ENCODE measurements at places on chromosomes 13 and 19.

DNA sequence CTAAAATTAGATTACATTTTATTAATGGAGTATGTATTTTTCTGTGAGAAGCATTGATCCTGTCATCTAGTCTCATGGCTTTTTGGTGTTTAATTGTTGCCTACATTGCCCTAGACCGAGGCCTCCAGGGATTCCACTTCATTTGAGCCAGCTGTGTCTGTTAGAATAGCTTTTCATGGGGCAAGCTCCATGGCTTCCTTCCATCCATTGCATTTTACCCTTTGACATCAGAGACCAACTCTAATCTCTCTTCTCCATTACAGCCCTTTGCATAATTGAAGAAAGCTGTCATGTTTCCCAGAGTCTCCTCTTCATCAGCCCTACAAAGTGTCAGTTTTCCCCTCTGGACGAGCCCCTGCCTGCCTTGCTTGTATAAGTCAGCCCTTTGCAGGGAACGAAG, 70.6 kb downstream of the MTUS2 start:
- DNase-seq, result no peak

GRCh38 chr19:45814166-45814780, 835 bp downstream of the RSPH6A start:
- DNase-seq, result no peak

DNA sequence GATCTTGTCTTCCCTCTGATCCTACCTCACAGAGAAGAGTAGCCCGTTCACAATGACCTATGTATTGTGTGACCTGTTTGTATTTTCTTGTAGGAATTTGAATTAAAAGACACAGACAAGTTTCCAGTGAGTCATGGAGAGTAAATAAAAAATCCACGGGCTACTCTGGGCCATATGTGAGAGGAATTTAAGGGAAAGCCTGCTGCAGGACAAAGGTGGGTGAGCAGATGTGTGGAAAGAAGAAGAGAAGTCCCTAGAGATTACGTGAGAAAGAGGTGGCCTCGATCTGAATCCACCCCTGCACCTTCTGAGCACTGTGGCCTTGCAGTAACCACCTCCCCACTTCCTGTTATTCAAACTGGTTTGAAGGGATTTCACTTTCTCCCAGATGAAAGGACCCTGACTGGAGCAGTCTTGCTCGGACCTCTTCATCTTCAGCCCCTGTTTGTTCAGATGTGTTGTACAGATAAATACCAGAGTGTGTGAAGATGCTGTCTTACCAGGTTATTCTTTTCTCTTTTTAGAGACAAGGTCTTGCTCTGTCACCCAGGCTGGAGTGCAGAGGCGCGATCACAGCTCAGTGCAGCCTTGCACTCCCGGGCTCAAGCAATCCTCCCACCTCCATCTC, 205.4 kb downstream of the PDS5B start:
- peak; percentile 54 for DNase-seq

DNA sequence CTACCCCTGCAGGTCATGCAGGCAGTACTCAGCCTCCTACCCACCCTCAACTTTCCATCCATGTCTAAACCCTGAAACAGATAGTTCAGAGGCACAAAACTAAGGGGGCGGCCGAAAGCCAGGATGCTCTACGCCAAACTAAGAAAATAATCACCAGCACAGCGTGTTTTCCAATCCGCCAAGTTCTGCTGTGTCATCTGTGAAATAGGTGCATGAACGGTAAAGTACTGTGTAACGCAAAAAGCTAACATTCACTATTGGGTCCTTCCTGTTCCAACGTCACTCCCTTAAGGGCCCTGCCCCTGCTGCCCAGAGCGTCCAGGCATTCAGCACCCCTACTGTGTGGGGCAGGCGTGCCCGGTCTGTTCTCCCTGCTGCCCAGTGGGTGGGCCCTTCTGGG, 12.2 kb upstream of the TIMM44 start:
- DNase-seq, result no peak

DNA sequence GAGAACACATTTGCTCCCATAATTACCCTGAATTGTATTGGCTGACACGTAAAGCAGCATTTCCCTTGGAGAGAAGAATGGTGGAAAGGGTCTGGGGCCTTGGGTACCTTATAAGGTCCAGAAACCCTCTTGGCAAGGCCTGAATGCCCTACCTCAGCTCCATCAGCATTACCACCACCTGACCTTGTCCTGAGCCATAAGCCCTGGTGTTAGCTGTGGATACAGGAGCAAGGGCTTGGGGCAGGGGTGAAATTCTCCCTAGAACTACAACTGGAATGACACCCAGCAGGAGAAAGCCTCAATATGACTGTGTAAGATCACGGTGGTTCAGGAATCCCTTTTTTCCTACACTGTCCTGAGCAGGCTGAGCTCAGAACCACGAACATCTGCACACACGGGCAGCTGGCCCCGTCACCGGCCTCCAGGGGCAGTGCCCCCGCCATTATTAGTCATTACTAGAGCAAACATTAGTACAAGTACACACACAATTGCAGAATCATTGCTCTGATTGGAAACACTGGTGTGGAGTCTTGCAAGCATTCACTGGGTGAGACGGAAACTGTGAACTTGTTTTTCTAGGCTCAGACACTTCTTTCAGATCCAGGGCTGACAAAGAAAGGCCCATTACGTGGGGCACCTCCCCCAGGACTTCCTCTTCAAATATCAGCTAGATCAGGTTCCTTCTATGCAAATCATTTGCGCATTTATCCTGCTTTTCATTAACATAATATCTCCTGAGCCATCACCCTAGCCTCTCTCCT, 26.8 kb upstream of the MTIF3 start:
- DNase-seq, result no peak

GRCh38 chr13:113116206-113116800, 6.3 kb upstream of the F10 start:
- DNase-seq, result no peak

GRCh38 chr13:33119022-33119781, 103.0 kb downstream of the KL start:
- no peak for DNase-seq
